ENCODE measurements at places on chromosomes 5 and 9. TPM values are rescaled to one million over a fixed set of nuclear protein-coding genes. Genes with fewer than 3 reads are reported as not detected.

- H3K36me3 ChIP-seq: peaks cover 5% of the 10 kb centered on the region
- DNase-seq: peak; percentile 70
- H3K27ac ChIP-seq: no peak overlapping the region
- no peaks in the 10 kb centered on the region for H3K27me3 ChIP-seq
- H3K4me3 ChIP-seq: no peak overlapping the region
Measured at GRCh38 chr5:141992349-141992963, 20.4 kb downstream of the GNPDA1 start.

GRCh38 chr5:169350016-169350415 is 49.1 kb upstream of the SLIT3 start:
- peak; percentile 95 for DNase-seq
- no peaks in the 10 kb centered on the region for H3K27me3 ChIP-seq
- no peaks in the 10 kb centered on the region for H3K36me3 ChIP-seq

DNA sequence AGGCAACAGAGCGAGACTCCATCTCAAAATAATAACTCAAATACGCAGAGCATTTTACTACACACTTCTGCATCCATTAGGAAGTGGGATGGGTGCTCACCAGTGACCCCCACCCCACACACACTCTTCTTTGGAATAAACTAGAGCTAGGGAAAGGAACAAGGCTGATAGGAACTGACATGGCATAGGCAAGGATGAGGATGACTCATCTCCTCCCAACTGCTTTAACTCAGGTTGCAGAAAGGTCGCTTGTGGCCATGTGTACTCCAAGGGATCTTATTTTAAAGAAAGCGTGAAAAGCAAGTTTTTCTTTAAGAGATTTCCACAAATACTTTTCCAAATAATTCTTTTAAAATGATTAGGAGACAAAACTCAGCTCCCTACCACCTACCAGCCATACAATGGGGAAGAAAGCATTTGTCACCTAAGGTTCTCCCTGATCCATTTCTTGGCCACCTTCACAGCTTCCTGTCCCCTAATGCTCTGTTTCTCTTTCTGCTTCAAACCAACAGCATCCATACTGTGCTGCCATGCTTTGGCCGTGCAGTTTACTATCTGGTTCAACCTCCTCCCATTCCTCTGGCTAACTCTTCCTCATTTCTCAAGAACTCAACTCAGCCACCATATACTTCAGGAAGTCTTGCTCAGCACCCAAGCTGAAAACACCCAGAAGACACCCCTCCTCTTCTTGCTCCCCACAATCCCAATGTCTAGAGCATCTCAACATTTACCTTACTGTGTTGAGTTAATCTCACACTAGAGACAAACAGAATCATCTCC is 211.9 kb downstream of the ACTL7B start:
- H3K4me1 ChIP-seq: no peaks in the 10 kb centered on the region
- no peak overlapping the region for H3K4me3 ChIP-seq
- peak; percentile 9 for DNase-seq
- H3K27ac ChIP-seq: no peak overlapping the region
- no peaks in the 10 kb centered on the region for H3K36me3 ChIP-seq

DNA sequence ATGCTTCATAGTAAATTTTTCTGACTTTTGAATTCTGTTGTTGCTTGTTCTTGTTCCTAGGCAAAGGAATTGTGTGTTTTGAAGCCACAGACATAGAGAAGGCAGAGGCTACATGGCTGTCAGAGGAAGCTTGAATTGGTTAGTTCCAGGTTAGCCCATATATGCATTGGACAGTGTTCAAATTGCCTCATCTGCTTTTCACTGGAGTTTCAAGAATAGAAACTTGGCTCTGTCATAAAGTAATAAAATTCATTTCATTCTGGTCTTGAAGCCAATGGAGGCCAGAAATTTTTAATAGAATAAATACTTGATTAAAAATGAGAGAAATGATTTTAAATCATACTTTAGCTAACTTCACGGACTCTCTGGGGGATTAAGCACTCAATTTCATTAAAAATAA is 178.0 kb downstream of the YIPF5 start:
- no peak overlapping the region for H3K4me3 ChIP-seq
- no peaks in the 10 kb centered on the region for H3K27me3 ChIP-seq
- no peak for DNase-seq
- no peak overlapping the region for H3K27ac ChIP-seq
- H3K36me3 ChIP-seq: no peaks in the 10 kb centered on the region

Gene FCN2
- total RNA-seq: not detected
